Stomach (tissue), 19 donors: ENCODE measurements at places on chromosomes 5 and 9. TPM values are rescaled to one million over a fixed set of nuclear protein-coding genes. Genes with fewer than 3 reads are reported as not detected.

Gene IL13
- total RNA-seq, result not detected

Gene PCDHGA1
- 0.18 TPM for total RNA-seq

Gene STING1
- 12.0 TPM for total RNA-seq

Gene GPRIN1
- 0.72 TPM for total RNA-seq

Gene TMEM174
- total RNA-seq, result not detected

Gene MYOZ3
- not detected for total RNA-seq

Gene B4GALT7
- total RNA-seq, result 11.6 TPM

Gene NTRK2
- total RNA-seq, result 3.2 TPM

Gene CDH9
- not detected for total RNA-seq

Gene ZNF658
- 2.6 TPM for total RNA-seq

Gene CAPSL
- not detected for total RNA-seq

Gene EPB41L4A
- total RNA-seq, result 14.3 TPM

Gene PAIP1
- total RNA-seq, result 82.1 TPM

Gene ZNF454
- 0.45 TPM for total RNA-seq

Gene PCDHB11
- 0.87 TPM for total RNA-seq

Gene STKLD1
- not detected for total RNA-seq

Gene PSMB7
- total RNA-seq, result 4.9 TPM

Gene TAF11L14
- total RNA-seq, result not detected

Gene RCL1
- total RNA-seq, result 14.2 TPM

Gene LCN2
- 505 TPM for total RNA-seq

Gene ST6GALNAC4
- 14.5 TPM for total RNA-seq

Gene PROP1
- not detected for total RNA-seq

Gene CTSV
- 11.0 TPM for total RNA-seq

Gene PDZD2
- 10.6 TPM for total RNA-seq

Gene BARHL1
- total RNA-seq, result not detected
